ENCODE measurements at places on chromosomes 4 and X. TPM values are rescaled to one million over a fixed set of nuclear protein-coding genes. Genes with fewer than 3 reads are reported as not detected.

The GIMD1 gene
- total RNA-seq, result not detected

The CFP gene
- total RNA-seq, result 11.8 TPM

The GLRA2 gene
- total RNA-seq, result not detected

The GUCY1B1 gene
- 5.0 TPM for total RNA-seq

The VEGFC gene
- 27.6 TPM for total RNA-seq

The PAGE4 gene
- not detected for total RNA-seq

The SORBS2 gene
- 17.5 TPM for total RNA-seq

The TEX13B gene
- total RNA-seq, result not detected

The CT45A3 gene
- not detected for total RNA-seq

All from mesenteric fat pad (tissue), 1 donor.